KBM-7 (cell line): ENCODE measurements at places on chromosomes 7 and 10.

DNA sequence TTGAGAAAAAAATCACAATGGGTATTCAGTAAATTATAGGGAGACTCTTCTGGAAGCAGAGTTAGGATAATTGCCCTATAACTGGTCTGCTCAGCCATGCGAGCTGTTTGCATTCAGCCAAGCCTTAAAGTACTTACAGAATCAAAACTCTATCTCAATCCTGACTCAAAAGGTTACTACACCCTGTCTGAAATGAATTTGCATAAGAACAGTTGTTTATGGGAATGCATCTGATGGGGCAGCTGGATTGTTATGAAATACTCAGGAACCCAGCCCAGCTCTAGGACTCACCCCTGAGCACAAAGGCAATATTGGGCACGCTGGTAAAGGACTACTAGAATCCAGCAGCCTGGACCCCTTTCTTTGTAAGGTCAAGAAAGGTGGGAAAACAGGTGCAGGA is 38.8 kb downstream of the AKR1B15 start:
- DNase-seq, result no peak

DNA sequence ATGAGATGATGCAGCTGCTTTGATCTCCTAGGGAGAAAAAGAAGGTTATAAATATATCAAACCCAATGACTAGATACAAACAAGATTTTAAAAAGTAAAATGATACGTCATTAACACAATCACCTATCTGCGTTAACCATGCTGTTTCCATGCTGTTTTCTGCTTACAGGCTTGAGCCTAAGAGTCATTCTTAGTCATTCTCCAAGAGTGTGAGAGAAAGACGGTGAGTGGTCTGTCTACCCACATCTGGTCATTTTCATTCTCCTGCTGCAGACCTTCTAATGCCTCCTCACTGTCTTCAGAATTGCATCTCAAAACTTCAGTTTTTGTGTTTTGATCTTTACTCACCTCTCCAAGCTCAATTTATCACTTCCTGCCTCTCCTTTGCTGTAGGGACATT is 98.0 kb upstream of the ELMO1 start:
- no peak for DNase-seq

DNA sequence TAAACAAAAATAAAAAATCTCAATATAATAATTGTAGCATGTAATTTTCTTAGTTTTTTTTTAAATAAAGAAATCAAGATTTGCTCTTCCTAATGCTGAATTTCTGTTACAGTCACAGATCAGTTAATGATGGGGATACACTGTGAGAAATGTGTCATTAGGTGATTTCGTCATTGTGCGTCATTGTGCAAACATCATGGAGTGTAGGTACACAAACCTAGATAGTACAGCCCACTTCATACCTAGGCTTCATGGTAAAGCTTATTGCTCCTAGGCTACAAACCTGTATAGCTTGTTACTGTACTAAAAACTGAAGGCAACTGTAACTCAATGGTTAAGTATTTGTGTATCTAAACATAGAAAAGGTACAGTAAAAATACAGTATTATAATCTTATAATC is 74.4 kb upstream of the LSM8 start:
- no peak for DNase-seq

DNA sequence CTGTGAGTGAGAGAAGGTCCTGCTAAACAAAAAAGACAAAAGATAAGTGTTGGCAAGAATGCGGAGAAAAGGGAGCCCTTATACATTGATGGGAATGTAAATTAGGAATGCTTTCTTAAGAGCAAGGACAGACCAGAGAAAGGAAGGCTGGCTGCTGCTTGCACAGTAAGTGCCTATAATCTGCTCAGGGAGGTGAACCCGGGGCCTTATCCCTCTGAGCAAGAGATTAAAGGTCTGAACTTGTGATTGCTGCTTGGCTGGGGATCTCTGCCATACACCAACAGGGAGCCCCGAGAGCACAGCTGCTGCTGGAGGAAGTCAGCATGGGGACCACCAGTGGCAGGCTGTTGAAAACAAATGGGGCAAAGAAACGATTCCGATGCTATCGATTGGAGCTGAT is 32.0 kb upstream of the CRTAC1 start:
- no peak for DNase-seq

GRCh38 chr10:49633327-49634068 is 19.7 kb downstream of the CHAT start:
- no peak for DNase-seq

DNA sequence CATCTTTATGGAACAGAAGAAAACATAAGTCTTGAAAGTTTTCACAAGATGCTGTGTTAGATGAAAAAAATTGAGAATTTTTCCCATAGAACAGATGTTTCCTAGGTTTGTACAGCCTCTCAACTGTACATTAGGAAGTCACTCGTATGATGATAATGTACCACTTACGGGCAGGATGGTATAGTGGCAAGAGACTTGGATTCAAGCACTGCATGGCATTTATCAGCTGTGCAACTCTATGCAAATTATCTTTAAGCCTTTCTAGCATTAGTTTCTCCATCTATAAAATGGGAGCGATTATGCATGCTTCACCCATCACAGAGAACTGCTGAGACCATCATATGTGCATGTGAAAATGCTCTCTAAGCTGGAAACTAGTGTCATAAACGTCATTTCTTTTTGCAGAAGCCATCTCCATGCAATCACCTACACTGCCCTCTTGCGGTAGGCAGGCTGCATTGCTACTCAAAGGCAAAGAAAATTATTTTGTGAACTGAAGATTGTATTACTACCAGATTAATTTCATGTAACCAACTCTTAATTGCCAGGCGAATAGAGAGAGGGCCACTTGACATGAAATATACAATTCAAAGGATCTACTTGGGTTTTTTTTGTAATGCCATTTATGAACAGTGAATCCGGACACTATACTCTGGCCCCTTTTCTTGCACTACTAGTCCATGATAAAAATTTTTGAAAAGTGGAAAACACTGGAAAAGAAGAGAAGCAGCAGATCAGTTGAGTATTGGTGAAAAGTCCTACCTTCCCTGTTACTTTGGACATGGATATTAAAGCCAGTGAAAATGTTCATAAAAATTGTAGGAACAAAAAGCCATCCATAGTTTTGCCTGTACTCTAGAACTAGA is 102.3 kb downstream of the JAZF1 start:
- DNase-seq, result peak; percentile 58

DNA sequence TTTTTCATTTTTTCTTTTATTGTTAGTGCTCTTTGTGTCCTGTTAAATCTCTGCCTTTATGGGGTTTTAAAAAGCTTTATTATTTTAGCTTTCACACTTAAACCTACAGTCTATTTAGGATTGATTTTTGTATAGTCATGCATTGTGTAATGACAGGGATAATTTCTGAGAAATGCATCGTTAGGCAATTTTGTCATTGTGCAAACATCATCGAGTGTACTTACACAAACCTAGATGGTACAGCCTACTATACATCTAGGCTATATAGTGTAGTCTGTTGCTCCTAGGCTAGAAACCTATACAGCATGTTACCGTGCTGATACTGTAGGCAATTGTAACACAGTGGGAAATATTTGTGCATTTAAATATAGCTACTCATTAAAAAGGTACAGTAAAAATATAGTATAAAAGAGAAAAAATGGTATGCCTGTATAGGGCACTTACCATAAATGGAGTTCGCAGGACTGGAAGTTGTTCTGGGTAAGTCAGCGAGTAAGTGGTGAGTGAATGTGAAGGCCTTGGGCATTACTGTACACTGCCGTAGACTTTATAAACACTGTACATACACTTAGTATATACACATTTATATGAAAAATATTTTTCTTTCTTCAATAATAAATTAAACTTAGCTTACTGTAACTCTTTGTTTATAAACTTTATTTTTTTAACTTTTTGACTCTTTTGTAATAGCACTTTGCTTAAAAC is 16.0 kb downstream of the UBE2D1 start:
- no peak for DNase-seq

- peak; percentile 50 for DNase-seq
Observed at GRCh38 chr10:58177362-58177947, 90.2 kb downstream of the IPMK start.

DNA sequence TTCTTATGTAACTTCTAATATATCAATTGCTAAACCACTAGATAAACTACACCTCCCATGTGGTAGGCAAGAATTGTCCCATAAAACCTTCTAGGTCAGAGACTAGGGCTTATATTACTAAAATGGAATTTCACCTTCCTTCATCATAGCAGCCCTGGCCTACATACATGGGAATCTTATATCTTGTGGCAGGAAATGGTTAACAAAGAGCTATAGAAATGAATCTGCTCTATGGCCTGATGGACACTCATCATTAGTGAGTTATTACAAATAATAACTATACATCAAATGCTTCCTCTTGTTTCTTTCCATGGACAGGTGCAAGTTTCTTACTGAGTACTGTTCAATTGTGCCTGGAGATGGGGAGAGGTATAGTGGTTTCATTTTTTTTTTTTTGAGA is 62.3 kb upstream of the PDLIM1 start:
- DNase-seq, result no peak
